NCI-H1105 treated with DMSO at 0.1 percent for 48 hours (cell line): ENCODE measurements at places on chromosomes 1 and 21.
A peak's percentile ranks its signal among the peaks of the same experiment; 100 is the strongest.

GRCh38 chr1:31666263-31666963 lies 21.7 kb upstream of the PEF1 start:
- no peak for DNase-seq

- no peak for DNase-seq
Observed at GRCh38 chr1:12031039-12031980, 12.0 kb downstream of the MIIP start.

DNA sequence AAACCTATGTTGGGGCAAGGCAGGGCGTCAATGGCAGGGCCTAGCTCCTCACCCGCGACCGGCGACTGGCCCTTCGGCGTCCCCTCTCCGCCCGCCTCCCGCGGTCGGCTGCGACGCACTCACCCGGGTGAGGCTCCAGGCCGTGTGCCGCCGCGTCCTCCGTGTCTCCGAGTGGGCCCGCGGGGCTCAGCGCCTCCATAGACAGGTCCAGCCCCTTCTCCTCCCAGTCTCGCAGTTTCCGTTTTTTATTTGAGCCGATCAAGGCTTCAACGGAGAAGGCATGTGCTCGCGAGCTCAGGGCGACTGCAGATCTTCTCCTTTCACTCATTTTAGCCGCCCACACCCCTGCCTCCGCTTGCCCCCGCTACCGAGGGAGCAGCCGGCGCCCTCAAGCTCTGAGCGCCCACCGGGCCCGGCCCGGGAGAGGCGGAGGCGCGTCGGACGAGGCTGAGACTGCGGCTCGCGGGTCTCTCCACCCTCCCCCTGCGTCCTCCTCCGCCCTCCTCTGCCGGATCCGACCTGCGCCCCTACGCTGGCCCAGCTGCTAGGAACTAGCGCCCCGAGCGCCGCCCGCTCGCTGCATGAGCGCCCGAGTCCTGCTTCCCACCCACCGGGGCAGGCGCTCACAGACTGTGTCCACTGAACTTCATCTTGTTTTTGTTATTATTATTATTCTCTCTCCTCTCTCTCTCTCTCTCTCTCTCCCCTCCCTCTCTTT lies 516 bp downstream of the TBX15 start:
- no peak for DNase-seq

DNA sequence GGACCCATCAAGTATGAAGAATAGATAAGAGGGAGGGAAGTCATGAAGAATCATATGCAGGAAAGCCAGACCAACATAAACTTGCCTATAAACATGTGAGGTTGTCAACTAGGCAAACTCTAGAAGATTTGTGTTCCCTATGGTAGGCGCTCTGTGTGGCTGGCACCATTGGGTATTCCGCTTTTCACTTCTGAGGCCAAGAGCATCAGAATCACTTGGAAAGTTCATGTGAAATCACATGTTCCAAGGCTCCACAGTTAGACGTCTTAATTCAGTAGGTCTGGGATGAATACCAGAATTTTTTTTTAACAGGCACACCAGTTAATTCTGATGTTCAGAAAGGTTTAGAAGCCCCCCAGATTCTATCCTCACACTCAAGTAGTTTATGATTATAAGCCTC lies 50.5 kb upstream of the LAX1 start:
- DNase-seq: no peak

DNA sequence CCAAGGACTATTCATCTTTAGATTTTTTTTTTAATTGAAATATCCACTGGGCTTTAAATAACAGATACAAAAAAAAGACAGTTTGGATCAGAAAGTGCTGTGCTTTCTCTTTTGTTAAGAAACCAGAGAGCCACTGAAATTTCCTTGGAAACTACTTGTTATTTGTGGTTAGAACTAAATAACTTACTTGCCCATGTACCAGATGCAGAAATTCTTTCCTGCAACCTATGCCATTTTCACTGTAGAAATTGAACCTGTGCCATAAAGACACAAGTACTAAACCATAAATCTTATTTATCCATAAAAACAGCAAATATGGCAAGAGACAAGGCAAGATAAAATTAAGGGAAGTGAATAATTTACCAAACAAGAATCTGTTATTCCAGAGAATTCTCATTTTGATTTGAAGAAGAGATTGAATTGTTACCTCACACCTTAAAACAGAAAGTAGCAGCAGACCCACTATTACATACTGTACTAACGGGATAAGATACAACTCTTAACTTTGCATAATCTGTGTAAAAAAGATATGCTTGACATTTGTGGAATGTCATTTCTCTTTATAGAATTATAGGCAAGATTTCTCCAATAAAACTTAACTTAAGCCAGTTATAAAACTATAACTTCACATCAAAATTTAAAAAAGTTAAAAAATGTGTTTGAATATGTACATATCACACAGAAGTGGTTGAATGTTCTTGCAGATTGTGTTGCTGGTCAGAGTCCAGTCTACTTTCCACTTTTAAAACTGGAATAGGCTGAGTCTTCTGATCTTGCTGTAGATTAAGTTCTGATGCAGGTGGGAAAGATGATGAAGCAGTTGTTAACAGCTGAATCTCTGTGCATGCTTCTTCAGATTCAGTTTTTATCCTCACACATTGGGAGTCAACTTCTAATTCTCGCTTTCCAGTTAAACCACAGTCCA lies 6.3 kb upstream of the PHTF1 start:
- no peak for DNase-seq

GRCh38 chr1:31715087-31715872 lies 11.5 kb upstream of the COL16A1 start:
- DNase-seq: peak; percentile 94

GRCh38 chr1:159924025-159924790 lies 1.1 kb downstream of the TAGLN2 start:
- DNase-seq: no peak

- peak; percentile 18 for DNase-seq
Observed at GRCh38 chr1:212814537-212815334, 23.0 kb downstream of the TATDN3 start.

GRCh38 chr1:96416111-96416595 lies 305.4 kb upstream of the PTBP2 start:
- no peak for DNase-seq

- DNase-seq: no peak
Observed at GRCh38 chr1:51756290-51756689, 122.2 kb downstream of the NRDC start.

GRCh38 chr1:10610901-10611600 lies 136.3 kb downstream of the PEX14 start:
- no peak for DNase-seq

GRCh38 chr1:93205892-93206566 lies 25.5 kb downstream of the CCDC18 start:
- DNase-seq: no peak

- peak; percentile 82 for DNase-seq
Observed at GRCh38 chr1:24635195-24635843, 7.8 kb upstream of the SRRM1 start.

- DNase-seq: no peak
Observed at GRCh38 chr21:38236232-38236631, 20.6 kb upstream of the KCNJ15 start.

GRCh38 chr1:237108297-237109040 lies 66.5 kb downstream of the RYR2 start:
- DNase-seq: no peak

- no peak for DNase-seq
Observed at GRCh38 chr1:31567956-31568570, 8.3 kb upstream of the TINAGL1 start.

DNA sequence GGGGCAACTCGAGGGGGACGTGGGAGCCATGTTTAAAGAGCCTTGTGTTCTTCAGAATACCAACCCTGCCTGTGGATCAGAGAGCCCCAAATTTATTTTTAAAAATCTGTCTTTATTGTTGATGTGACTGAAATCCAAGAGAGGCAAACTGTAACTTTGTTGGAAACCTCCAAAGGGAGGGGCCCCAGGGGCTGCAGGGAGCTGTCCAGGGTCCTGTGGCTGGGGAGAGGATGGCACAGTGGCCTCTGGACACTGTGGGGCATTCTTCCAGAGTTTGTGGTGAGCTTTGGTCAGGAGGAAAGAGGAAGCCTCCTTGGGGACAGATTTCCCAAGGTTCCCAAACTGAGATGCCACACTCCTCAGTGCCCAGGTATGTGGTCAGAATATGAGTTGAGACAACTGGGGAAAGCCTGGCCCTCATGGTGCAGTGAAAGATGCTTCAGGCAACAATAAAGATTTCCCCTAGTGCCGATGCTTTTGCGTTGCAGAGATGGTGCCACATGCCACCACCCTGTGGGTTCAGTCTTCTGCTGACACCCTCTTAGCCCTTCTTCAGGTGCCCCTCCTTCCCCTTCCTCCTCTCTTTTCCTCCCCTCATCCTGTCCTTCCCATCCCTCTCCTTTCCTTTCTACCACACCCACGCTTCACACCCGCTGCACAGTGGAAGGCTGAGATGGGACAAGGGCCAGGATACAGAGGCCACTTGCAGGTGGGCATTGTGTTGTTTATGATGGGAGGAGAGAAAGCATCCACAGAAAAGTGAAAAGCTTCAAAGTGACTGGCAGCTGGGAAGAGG lies 122.1 kb downstream of the UCK2 start:
- peak; percentile 91 for DNase-seq

DNA sequence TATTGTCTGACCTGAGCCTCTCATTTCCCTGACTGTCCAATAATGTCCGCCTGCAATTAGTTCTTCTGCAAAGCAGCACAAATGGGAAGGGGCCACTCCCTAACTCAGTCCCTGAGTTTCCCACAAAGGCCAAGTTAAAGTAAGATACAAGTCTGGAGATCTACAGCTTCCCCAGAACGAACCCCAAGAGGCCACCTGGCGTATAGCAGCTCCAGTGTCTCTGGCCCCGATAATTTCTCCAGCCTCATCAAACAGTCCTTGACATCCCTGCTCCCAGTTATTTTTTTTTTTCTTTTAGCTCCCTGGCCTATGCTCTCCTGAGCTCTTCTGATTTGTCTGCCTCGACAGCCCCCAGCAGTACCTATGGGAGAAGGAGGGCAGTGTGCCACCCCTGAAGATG lies 8.1 kb upstream of the ACKR1 start:
- no peak for DNase-seq

- DNase-seq: no peak
Observed at GRCh38 chr1:78165816-78166215, 120.0 kb downstream of the GIPC2 start.

- DNase-seq: no peak
Observed at GRCh38 chr1:62228136-62228882, 33.7 kb downstream of the L1TD1 start.

- DNase-seq: no peak
Observed at GRCh38 chr1:145906954-145907753, 2.7 kb downstream of the ITGA10 start.

DNA sequence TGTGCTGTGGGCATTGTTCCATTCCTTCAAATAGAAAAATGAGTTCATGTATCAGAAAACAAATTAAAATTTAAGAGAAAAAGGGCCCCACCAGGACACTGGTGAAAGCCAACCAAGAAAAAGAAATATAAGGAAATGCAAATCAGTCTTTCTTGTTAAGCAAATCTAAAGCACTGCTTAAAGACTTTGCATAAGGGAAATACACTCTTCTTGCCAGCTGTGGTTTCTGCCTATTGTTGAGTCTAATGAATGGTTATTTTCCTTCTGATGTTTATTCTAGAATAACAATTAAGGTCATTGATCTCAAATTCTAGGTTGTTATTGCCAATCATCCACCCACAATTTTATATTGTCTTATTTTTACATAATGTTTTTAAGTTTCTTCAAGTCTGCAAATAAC lies 158.6 kb upstream of the SNX7 start:
- no peak for DNase-seq

DNA sequence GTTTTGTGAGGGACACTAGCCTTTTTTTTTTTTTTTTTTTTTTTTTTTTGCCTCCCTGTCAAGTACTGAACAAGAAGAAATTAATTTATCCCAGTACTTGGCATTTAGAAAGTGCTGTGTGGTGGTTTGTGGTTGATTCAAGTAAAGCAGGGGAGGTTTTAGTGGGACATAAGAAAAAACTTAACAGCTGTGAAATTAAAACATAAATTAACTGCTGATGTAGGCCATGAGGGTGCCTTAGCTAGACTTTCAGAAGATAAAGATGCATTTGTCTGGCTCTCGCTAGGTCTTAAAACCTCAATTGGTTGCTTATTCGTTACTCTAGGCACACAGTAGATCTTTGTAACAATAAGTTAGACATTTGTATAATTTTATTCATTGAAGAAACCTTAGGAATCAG lies 52.3 kb downstream of the SPATA46 start:
- no peak for DNase-seq

- no peak for DNase-seq
Observed at GRCh38 chr1:23568608-23569383, 9.5 kb upstream of the ID3 start.

GRCh38 chr21:41774467-41775148 lies 7.8 kb upstream of the RIPK4 start:
- peak; percentile 27 for DNase-seq

- no peak for DNase-seq
Observed at GRCh38 chr1:53541761-53542550, 82.8 kb downstream of the DMRTB1 start.
